Large intestine (tissue), 12 donors: ENCODE measurements at places on chromosomes 2 and 18. TPM values are rescaled to one million over a fixed set of nuclear protein-coding genes. Genes with fewer than 3 reads are reported as not detected.

Gene NPHP1
- polyA plus RNA-seq = 3.9 TPM

DNA sequence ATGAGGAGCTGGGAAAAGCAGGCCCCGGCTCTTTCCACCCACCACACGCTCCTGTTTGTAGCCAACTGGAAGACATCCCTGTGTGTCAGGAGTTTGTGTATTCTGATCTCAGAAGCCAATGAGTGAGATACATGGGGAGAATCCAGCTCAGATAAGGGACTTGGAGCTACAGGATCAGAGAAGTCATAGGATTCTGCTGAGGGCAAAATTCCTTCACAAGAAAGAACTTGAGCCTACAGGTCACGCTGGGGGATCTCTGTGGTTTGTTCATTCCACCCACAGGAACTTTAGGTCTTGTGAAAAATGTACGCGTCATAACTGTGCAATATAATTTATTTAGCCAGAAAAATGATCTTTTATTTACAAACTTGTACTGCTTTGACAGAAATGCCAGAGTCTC is 80.1 kb upstream of the SMIM21 start:
- no peak for DNase-seq

DNA sequence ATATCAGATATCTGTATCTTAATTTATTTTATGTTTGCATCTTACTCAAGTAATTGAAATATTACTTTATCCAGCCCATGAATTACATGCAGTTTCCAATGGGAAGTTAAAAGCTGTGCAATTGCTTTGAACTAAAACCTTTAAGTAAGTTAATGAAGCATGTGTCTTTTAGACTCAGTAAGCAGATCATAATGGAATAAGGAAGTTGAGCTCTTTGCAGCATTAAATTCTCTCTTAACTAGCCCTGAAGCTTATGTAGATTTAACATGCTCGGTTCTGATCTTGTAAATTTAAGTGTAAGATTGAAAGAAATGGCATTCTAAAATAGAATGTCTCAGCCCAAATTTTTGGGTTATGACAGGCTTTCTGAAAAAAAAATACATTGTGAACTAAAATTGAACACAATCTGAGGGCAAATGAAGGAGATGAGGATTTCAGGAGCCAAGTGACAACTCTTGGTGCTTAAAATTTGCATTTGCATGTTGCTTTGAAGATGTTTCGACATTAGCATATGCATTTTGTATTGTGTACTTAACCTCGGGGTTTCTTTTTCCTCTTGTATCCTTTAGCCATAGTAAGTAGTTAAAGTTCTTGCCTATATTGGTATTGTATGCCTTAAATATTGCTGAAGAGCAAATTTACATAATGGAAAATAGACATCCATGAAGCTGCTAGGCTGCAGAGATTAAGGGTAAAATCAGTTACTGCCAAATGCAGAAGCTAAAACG is 297.8 kb upstream of the KCNJ3 start:
- DNase-seq = no peak

DNA sequence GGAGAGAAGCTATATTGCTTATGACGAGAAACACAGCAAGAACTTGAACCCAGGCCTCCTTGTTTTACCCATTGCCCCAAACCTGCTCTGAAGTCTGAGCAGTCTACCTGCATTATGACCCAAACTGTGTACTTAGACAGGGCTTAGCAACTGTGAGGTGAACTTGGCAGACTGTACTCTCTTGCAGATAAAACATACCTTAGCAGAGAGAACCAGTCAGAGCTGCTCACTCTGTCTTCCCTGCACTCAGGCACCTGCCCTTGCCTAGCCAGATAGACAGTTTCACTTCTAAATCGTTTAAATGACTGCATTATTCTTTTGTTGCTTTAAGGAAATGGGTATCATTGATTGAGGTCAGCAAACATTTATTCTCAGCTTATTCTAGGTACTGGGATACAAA is 20.3 kb downstream of the ITPRID2 start:
- DNase-seq = no peak

DNA sequence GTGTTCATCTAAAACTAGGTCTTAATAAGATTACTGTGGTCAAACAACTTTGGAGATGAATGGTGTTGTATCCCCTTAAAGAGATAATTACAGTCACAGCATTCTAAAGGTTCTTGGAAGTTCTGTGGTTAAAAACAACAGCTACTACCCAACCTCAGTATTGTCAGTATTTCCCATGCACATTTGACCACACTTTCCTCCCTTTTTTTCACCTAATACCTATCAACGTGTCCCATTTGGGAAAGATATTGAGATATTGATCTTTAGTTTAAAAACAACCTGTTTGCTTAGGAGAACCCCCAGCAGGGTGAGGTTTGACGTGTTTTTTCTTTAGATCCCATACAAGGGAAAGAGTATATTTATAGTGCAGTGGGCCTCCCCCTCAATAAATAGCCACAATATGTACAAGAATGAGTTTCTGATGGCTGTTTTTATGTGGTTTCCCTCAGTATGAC is 65.6 kb downstream of the WDR7 start:
- DNase-seq = no peak

DNA sequence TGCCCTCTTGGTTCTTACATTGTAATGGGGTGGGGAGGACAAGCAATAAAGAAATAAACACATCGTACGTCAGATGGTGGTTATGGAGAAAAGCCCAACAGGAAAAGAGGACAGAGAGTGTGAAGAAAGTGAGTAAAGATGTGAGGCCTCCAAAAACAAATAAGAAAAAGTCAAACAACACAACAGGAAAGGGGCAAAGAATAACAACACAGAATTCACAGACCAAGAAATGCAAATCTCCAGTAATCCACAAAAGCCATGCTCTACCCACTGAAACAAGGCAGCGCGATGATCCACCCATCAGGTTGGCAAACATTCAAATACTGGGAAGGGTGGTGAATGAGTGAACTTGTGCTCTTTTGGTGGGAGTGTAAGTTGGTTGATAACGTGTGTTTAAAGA is 16.7 kb upstream of the DUSP2 start:
- no peak for DNase-seq

- no peak for DNase-seq
Measured at GRCh38 chr2:171046048-171046560, 114.6 kb downstream of the TLK1 start.

DNA sequence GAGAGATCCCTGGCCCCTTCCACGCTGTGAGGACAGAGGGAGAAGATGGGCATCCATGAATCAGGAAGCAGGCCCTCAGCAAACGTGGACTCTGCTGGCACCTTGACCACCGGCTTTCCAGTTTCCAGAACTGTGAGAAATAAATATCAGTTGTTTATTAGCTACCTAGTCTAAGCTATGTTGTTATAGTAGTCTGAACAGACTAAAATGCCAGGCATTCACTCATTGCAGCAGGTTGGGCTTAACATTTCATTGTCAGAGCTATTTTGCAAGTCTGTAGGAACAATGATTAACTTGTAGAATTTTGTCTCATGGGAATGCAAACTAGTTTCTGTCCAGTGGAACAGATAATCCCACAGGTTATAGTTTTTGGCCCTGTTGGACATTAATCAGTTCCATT is 24.8 kb upstream of the TBC1D8 start:
- DNase-seq = no peak

- DNase-seq = no peak
Measured at GRCh38 chr2:73269686-73270465, 14.4 kb downstream of the FBXO41 start.

Gene FSHR
- polyA plus RNA-seq = not detected

DNA sequence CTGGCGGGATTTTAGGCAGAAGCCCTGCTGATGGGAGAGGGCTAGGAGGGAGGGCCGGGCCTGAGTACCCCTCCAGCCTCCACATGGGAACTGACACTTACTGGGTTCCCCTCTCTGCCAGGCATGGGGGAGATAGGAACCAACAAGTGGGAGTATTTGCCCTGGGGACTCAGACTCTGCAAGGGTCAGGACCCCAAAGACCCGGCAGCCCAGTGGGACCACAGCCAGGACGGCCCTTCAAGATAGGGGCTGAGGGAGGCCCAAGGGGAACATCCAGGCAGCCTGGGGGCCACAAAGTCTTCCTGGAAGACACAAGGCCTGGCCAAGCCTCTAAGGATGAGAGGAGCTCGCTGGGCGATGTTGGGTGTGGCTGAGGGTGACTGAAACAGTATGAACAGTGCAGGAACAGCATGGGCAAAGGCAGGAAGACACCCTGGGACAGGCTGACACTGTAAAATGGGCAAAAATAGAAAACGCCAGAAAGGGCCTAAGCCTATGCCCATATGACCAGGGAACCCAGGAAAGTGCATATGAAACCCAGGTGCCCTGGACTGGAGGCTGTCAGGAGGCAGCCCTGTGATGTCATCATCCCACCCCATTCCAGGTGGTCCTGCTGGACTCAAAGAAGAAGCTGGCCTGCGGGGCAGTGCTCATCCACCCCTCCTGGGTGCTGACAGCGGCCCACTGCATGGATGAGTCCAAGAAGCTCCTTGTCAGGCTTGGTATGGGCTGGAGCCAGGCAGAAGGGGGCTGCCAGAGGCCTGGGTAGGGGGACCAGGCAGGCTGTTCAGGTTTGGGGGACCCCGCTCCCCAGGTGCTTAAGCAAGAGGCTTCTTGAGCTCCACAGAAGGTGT is 8.5 kb downstream of the PROC start:
- DNase-seq = no peak

Gene PAIP2B
- polyA plus RNA-seq = 4.1 TPM

- no peak for DNase-seq
Measured at GRCh38 chr2:108029496-108029895, 43.2 kb downstream of the SLC5A7 start.

- no peak for DNase-seq
Measured at GRCh38 chr18:8458546-8459215, 150.6 kb upstream of the RAB12 start.

DNA sequence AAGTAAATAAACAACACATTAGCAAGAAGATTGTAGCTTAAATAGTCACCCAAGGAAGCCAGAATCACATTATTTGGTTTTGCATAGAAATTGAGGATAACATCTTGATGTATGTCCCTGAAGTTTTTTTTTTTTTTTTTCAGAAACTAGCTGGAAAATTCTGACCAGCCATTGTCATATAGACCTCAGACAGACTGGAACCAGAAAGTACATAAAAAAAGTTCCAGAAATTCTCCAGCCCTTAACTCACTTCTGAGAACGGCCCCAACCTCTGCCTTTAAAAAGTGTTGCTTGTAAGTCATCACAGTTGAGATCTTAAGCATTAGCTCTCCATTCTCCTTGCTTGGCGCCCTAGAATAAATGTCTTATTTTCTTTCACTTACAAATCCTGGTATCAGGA is 350.5 kb downstream of the CCDC85A start:
- DNase-seq = no peak

DNA sequence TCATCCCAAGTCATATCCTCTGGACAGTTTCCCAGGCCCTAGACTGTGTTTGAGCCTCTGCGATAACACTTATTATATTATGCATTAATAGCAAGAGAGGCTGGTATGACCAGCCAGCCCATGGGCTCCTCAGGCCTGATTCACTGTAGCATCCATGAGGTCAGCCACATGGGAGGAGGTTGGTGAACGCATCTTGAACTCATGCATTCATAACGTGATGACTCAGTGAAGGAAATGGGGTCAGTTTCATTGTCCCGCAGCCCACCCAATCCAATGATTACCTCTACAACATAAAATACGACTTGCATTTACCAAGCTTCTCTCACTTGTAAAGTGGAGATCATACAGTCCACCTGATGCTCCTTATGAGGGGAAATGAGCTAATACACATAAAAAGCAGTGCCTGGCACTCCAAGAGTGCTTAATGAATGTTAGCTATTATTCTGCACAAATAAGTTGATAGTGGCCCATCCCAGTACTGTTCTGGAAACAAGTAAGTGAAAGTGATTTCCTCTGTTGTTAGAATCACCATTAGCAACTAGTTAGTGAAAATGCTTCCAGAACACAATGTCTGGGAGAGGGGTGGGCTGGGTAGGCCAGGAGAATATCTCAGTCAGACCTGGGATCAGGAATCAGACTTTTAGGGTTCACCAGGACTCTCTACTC is 46.1 kb upstream of the CELF4 start:
- DNase-seq = no peak

Gene RPRM
- 3.2 TPM for polyA plus RNA-seq

- no peak for DNase-seq
Measured at GRCh38 chr18:31723639-31723989, 37.1 kb downstream of the SLC25A52 start.

DNA sequence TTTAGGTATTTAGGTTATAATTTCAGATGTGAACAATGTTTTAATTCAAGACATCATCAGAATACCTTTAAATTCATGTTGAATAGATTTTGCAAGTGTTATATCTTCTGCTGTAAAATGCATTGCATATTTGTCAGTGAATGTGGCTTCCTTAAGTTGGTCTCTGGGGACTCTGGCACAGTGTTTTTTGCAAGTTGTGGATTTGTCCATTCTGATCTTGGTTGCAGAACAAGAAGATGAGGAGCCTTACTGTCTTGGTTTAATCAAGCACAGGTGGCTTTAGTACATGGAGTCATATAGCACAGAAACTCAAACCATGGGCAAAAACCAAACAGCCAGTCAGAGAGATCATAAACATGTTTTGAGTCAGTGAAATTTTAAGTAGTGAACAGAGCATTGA is 135.7 kb downstream of the ARHGAP28 start:
- DNase-seq = no peak

DNA sequence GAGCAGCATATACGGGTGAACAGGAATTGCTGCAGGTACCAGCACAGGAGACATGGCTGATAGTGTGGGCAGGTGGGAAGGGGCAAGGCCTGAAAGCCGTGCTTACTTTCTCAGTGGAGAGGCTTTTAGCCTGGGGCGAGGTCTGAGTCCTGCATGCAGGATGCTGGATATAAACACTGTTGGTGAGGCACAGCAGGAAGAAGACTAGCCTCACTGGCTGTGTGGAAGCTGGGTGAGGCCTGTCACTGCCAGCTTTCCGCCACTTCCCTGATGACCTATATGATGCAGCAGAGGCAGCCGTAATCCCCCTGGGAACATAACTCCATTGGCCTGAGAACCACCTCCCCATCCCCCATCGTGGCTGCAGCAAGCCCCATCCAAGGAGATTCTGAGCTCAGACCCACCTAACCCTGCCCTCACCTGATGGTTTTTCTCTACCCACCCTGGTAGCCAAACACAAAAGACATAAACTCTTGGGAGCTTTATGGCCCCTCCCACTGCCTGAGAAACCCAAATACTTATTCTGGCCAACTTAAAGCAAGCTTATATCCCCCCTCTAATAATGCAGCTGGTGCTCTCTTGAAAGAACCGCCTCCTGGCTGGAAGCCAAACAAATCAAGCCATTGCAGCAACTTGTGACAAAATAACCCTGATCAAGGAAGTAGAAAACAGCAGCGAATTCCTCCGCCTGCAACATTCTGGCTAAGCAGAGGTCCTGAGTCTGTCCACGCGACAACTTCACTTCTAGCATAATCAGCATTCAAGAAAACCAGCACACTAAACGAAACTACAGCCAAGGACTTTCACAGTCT is 54.6 kb upstream of the DSC1 start:
- DNase-seq = no peak

DNA sequence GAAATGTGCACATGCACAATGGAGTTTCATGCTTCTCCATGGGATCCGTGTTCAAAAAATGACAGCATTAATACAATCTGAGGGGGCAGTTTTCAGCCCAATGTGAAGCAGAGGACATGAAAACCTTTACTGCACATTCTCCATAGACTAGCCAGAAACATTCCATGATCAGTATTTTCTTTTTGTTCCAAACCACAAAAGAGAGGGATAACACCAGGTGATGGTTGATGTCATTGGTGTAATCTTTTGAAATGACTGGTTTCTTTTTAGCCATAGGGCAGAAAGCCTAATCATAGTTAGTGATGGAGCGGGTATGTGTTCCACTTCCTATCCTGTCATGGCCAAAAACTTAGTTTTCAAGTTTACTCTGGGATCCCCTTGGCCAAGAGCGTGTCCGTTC is 1.8 kb upstream of the KYNU start:
- DNase-seq = no peak

Gene FMNL2
- 35.3 TPM for polyA plus RNA-seq
